CD4-positive, alpha-beta T cell (primary cell): ENCODE measurements at places on chromosomes 11 and 22.

DNA sequence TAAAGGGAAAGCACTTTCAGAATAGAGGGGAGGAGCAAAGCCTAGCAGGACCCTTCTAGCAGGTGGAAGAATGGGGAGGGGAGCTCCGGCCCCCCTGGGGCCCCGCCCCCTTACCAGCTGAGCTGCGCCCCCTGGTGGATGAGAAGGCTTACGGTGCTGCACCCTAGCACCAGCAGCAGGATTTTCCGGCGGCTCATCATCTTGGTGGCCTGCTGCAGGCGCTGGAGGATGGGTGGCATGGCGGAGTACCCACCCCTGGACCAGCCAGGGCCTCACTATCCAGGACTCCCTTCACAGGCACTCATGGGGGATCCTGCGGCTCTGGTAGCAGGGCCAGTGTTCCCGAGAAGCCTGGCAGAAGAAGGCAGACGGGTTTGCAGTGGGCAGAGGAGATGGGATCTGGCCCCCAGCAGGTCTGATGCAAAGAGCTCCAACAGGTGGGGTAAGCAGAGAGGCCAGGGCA, 3.8 kb downstream of the GAL3ST3 start:
- DNase-seq = peak; percentile 72

DNA sequence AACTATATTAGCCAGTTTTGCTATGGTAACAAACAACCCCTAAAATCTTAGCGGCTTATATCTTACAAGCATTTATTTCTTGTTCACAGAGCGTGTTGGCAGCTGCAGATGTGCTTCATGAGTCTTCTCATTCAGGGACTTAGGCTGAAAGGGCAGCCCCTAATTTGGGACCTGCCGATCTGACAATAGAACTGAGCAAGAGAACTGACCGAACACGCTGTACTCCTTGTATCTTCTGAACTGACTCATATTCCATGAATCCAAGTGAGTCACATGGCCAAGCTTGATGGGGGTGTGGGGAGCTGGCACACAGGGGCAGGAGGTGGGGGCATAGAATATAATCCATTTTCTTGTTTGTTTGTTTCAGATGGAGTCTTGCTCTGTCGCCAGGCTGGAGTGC, 481.7 kb upstream of the CADM1 start:
- DNase-seq = no peak

GRCh38 chr11:10540546-10540914, 457 bp downstream of the RNF141 start:
- no peak for DNase-seq

DNA sequence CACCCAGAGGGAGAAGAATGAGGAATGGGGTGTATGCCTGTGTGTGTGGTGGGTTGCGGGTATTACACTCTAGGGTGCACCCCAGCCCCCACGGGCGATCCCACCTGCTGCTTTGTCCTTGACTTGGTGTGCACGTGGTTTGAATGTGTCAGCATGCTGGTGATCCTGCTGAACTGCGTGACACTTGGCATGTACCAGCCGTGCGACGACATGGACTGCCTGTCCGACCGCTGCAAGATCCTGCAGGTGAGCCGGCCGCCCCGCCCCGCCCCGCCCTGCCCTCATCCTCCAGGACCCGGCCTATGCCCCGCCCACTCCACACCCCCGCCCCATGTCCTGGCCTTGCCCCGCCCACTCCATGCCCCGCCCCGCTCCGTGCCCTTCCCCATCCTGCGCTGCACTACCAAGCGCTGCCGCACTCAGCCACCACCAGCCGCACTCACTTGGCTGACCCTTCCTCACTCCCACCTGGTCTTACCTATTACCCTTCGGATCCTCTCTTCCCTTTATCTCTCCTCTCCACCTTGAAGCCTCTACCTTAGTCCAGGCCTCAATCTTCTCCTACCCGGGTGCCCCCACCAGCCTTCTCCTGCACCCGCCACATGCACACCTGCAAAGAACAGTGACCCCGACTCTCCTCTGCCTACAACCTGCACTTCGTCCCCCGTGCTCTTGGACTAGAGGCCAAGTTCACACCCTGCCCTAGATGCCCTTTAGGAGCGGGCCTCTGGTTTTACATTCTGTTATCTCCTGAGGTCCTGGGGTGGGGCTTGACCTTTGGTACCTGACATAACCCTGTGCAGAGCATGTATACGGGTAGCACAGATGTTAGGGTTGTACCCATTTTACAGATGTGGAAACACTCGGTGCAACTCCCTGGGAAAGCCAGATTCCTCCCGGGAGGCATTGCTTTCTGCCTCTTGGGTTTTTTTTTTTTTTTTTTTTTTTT, 27.7 kb downstream of the CACNA1I start:
- peak; percentile 78 for DNase-seq

- DNase-seq = no peak
Measured at GRCh38 chr11:111870522-111870885, 877 bp downstream of the ALG9 start.

GRCh38 chr11:64764753-64765152, 5.0 kb upstream of the PYGM start:
- DNase-seq = no peak

- no peak for DNase-seq
Measured at GRCh38 chr22:47082505-47082904, 320.1 kb downstream of the TBC1D22A start.

DNA sequence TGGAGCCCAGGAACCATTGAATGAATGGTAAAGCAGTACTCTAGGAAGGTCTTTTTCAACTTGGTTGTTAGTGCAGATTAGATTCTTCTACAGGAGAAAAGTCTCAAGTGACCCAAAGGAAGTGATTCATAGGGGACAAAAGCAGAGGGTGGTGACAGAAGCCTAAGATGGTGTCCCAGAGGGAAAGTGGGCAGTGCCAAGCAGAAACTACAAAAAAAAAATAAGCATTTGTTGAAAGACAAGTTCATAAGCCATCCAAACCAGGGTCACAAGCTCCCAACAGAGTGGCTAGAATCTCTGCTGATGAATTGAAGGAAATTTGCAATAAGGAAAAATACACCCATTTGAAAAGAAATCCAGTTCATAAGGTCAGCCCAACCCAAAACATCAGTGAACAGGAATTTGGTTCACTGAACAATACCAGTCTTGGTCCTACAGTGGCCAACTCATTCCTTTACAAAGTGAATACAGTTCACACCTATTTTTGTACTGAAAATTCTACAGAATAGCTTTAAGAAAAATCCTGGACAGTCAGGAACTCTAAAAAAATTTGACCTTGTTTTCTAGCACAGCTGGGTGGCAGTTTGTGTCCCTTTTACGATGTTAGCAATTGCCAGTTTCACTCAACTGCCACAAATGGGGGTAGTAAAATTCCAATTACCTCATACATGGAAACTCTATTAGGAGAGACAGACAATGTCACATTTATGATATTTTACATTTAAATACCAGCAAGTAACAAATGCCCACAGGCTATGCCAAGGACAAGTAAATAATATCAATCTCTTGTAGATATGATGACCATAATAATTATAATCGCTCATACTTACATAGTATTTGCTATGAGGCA, 21.6 kb upstream of the NUP160 start:
- no peak for DNase-seq

GRCh38 chr11:95108159-95108611, 18.5 kb downstream of the ENDOD1 start:
- no peak for DNase-seq

GRCh38 chr22:32720924-32721323, 80.6 kb upstream of the TIMP3 start:
- no peak for DNase-seq

- peak; percentile 49 for DNase-seq
Measured at GRCh38 chr11:1336836-1337646, 27.6 kb upstream of the TOLLIP start.

GRCh38 chr11:19281041-19281440, 40.3 kb upstream of the E2F8 start:
- no peak for DNase-seq

- DNase-seq = no peak
Measured at GRCh38 chr22:44581096-44581435, 83.0 kb upstream of the RTL6 start.

DNA sequence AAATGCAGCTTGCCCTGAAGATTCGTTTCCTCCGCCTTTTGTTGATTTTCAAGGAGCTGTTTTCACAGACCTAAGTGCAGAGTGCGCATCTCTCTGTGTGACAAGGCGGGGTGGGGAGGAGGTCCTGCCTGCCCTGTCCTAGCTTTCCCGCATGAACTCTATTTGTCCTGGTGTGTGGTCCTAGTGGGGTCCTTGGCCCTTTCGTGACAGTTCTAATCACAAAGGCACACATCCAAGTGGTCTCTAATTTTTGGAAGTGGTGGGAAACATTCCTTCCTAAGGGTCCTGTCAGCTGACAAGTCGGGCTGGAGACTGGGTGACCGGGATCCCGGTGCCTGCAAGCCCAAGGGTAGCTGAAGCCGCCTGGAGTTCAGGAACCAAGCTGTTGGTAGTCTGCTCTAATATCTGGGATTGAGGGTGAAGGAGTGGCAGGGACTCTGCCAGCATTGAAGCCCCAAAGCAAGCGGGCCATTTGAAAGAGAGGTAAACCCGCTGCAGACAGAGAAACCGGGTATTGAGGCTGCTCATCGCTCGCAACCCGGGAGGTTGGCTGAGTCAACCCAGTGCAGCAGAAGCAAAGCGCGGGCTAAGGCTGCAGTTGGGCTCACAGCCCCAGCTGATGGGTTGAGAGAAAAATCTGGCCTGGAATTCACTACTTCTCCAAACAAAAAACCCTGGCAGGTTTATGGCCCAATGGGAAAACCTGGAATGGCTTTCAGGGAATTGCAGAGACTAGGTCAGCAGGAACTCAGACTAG, 28.1 kb upstream of the FBXO3 start:
- no peak for DNase-seq

DNA sequence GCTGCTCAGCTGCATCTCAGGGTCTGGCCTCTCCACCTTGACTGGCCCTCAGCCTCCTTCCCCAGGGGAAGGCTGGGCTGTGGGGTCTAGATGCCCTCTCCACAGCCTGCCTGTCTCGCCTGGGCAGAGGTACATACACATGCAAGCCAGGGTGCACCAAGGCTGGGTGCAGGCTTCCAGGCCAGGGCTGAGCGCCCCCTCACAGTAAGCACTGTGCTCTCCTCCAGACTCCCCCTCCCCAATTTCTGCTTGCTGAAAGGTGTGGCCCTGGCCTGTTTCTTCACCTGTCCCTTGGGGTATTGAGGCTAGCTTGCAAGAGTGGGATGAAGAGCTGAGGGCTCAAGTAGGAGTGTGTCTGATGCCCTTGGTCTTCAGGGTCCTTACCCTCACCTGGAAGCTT, 22.5 kb downstream of the RELT start:
- DNase-seq = no peak

- DNase-seq = peak; percentile 9
Measured at GRCh38 chr11:1260023-1260501, 37.2 kb downstream of the MUC5B start.

- DNase-seq = no peak
Measured at GRCh38 chr11:69662806-69663205, 12.3 kb downstream of the LTO1 start.

DNA sequence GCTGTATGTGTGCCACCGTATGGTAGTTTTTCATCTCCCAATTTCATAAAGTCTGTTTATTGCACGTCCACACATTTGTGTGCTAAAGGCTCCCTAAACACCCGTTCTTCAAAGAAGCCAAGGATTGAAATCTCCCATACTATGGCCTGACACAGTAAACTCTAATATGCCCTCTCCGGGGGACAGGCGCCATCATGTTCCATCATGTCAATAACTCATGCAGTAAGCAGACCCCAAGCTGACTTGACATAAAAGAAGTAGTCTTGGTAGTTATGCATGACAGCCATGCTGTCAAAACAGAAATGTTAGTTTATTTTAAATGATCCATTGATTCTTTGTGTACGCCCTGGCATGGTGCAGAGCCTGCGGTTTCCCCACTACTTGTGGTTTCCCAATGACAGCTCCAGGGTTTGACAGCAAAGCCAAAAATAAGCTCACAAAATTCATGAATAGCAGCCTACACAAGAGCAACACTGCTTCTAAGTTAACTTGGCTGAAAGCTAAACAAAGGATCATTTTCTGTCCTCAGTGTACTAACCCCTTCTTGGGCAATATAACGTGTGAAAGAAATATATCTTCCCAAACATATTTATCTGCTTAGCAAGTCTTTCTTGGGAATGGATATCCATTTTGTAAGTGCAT, 56.5 kb upstream of the CABP7 start:
- DNase-seq = no peak

- DNase-seq = no peak
Measured at GRCh38 chr22:41757502-41757901, 43.0 kb upstream of the CCDC134 start.
